ENCODE measurements at places on chromosomes 3 and 15.

DNA sequence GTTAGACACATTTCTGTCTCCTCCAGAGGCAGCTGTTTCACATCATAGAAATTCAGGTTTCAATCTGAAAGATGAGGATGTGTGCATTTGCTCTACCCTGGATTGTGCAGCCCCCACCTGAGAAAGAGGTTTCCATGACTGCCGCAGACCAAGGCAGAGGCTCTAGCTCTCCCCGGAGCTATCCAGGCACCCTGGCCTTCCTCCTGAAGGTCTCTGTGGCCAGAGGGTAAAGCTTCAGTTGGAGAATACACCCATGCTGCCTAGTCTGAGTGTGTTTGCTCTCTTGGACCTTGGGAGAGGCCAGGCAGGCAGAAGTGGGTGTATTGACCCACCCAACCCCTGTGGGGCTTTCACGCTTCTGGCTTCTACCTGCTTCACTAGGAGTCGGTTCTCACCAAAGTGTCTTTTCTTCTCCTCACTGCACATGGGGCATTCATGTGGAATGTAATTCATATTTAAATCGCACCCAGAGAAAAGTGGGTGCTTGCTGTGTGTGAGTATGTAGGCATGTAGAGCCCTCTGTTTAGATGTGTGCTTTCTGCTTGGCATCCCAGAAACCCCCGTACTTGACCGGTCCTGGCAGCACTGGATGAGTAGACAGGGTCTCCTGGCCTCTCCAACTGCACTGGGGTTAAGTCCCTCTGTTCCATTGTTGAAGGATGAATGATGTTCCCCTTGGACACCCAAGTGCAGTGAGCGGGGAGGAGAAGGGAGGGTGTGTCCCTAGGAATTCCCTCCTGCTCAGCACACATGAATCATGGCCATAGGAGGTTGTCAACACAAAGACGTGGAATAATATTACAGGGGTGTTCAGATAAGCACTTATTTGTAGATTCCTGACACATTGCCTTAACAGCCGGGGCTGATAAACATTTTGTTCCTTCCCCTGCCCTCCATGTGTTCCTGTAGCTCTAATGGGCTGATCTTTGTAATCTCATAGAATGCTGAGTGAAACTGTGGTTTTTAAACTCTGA, 20.3 kb upstream of the RAB6B start:
- DNase-seq, result no peak

DNA sequence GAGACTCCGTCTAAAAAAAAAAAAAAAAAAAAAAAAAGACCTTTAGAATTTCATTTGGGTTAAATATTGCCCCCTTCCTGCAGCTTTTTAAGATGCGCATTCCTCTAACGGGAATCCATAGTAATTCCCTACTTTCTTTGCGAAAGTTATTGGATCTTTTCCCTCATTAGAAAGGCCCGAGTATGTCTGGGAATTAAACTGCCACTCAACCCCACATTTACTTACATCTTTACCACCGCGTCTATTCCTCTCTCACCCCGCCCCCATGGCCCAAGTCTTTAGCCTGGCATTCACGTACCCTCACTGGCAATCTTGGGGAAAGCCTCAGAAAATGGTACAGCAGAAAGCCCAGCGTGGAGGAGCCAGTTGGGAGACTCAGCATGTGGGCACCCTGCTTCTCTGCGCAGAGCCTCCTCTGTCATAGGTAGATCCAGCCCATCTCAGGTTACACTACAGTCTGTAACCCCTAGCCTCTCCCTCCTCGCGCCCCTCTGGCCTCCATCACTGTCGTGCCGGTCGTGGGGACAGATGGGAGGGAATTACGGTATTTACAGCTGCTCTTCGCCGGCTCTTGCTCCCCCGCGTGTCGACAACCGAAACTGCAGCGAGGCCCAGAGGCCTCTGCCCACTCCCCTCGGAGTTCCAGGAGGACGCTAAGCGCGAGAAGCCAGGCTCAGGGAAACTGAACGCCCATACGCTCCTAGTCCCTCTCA, 6.4 kb upstream of the ANKDD1A start:
- no peak for DNase-seq

- DNase-seq, result no peak
Observed at GRCh38 chr3:4407941-4408340, 59.1 kb downstream of the SUMF1 start.

DNA sequence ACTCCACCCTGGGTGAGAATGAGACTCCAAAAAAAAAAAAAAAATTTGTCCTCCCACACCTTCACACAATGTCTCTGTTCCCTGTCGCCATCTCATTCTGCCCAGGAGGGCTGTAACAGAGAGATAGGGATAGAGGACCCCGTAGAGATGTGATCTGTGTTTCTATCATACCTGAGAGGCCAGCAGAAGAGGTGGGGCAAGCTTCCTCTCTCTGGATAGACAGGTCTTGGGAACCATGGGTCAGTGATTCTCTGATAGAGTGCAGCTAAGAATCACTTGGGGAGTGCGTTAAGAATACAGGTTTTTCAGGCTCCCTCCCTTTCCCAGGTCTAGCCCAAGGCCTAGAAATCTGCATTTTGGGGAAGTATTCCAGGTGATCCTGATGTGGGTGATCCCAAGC, 8.3 kb downstream of the CA12 start:
- no peak for DNase-seq

DNA sequence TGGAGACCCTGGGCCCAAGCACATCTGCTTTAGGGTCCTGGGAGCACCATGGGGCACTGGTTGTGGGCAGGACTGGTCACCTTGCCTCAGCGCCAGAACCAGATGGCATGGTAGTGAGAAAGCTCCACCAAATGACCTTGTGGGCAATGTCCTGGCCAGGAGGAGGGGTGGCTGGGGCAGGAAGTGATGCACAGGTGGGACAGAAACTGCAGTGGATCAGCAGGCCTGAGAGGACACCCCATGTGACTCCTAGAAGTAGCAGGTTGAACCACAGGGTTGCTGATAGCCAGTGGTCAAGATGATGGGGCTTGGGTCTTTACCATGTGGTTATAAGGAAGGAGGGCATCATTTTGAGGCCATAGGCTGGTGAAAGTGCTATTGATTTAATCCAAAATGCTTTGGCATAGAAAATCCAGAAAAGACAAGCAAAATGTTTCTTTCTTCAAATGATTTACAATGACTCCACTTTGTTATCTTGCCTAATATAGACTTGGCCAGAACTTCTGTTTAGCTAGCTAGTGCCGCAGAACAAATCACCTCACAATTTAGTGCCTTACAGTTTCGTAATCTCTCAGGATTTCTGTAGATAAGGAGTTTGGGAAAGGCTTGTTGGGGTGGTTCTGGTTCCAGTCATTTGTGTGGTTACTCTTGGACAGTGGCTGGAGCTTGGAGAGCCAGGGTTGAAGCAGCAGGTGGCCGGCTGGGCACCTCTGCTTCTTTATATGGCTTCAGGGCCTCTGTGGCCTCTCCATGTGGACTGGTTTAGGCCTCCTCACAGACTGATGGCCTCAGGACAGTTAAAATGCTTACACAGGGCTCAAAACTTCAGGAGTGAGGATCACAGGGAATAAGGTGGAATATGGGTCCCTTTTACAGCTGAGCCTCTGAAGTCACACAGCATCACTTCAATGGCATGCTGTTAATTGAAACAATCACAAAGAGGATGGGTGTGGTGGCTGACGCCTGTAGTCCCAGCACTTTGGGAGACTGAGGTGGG, 27.5 kb downstream of the TMEM158 start:
- DNase-seq, result no peak

DNA sequence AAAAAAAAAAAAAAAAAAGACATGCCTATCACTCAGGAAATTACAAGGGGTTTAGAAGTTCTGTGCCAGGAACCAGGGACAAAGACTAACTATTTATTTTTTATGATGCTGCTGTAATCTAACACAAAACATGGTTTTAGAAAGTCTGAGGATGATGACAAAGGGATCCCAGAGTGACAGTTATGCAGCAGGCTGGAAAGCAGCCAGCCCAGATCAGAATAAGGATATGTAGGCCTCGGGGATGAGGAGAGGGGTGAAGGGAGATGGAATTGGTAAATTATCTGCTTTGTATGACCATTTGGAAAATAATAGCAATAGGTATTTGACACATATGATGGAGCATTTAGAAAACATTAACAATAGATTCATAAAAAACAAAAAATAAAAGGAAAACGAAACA, 34.1 kb upstream of the NMD3 start:
- no peak for DNase-seq

- no peak for DNase-seq
Observed at GRCh38 chr15:86919581-86919980, 839.9 kb downstream of the AGBL1 start.

- DNase-seq, result peak; percentile 20
Observed at GRCh38 chr3:184694716-184695115, 17.1 kb downstream of the MAGEF1 start.

- no peak for DNase-seq
Observed at GRCh38 chr3:111545349-111545748, 3.4 kb downstream of the CD96 start.

GRCh38 chr3:51445544-51446280, 54.1 kb downstream of the DCAF1 start:
- DNase-seq, result no peak

GRCh38 chr15:60217161-60217560, 180.6 kb downstream of the ANXA2 start:
- DNase-seq, result no peak

DNA sequence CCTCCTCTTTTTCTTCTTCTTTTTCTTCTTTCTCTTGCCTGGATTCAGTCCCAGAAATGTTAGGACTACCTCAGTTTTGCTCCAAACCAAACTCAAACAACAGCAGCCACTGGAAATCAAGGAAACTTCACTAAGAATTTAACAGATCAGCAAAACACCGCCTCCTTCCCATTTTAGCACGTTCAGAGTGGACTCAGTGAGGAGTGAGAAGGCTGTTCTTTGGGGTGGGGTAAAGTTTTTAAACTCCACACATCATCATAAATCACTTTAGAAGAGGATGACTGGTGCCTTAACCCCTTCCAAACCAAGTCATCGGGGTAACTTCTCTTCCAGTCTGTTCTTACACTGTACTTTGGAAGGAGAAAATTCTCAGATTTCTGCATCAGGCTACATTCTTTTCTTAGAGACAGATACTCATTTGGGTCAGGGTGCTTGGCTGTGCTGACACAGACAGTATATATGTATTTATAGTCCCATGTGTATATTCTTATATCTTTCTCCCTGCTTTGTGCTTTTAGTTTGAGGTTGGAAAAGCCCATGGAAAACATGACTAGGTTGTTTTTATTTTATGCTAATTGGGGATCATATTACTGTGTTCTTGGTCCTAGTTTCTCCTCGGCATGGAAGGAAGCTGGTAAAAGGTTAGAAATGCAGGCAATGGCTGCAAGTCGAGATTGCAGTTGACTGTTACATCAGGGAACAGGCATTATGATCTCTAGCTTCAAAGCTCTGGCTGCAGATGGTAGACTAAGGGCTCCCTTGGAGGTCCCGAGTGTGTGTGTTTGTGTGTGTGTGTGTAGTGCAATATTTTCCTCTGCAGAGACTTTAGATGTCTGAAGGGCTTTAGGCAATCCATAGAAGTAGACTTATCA, at the start of gene CCDC80:
Gene CCDC80, minus strand, starts transcription at position 214 of the 872 bp plus-strand sequence. CDS start 1,238 bp downstream, outside the sequence.
- peak; percentile 99 for DNase-seq

DNA sequence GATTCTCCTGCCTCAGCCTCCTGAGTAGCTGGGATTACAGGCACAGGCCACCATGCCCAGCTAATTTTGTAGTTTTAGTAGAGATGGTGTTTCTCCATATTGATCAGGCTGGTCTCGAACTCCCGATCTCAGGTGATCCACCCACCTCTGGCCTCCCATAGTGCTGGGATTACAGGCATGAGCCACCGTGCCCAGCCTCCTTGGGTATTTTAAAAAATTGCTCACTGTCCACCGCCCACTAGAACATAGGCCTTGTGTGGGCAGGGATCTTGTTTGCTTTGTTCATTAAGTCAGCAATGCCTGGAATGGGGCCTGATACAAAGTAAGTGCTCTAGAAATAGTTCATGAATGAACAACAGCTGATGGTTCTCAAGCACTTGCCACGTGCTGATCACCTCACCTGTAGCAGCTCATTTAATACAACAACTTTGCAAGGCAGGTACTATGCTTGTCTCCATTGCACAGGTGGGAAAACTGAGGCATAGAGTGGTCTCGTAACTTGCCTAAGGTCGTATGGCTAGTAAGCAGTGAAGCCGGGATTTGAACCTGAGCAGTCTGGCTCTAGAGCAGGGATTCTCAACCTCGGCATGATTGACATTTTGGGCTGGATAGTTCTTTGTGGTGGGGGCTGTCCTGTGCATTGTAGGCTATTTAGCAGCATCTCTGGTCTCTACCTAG, 12.7 kb upstream of the CTSH start:
- DNase-seq, result no peak

- no peak for DNase-seq
Observed at GRCh38 chr3:44130249-44130648, 111.4 kb upstream of the TOPAZ1 start.

DNA sequence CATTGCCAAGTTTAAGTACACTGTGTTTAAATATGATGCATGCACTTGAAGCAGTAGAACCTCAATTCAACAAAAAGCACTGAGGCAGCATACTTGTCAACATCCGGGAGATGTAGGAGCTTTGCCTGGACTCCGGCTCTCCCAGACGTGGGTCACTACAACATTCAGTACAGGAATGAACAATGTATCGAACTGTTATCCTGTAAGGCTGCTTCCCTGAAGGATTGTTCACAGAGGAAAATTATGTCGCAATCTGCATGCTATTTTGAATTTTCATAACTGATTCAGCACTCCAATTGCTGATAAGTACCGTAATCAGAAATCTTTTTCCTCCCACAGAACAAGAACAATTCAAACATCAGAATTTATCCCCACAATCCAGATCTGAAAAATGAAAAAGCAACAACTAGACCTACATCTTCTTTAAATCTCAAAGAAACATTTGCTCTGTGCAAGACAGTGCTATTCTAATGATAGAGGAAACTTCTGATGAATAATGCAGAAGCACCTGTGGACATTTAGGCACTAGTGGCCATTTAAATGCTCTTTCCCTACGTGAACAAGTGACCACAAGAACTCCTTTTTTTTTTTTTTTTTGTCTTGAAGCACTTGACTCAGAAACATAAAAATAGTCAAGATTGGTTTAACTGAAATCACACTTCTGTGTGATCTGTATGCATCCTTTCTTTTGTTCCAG, 113.4 kb downstream of the PLCH1 start:
- no peak for DNase-seq

GRCh38 chr15:101841656-101842055, 29.7 kb downstream of the OR4F15 start:
- no peak for DNase-seq

DNA sequence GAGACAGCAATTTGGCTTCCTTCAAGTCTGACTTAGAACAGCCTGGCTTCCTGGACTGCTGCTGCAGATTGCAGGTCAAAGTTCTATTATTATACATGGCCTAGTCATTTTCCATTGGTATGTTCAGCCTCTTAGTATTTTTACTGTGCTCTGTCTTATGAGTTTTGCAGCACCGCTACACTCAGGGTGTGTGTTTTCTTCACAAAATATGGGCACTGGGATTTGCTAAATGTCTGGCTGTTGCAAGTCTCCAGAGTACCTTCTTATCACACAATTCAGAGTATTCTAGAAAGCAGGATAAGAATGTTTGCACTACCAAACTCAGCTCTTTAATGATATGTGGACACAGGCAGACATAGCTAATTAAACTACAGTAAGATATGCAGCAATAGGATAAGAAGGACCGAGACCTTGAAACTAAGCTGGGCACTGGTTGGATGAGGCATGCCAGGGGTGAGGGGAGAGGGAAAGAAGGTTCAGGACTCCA, 203.0 kb upstream of the PDZRN3 start:
- no peak for DNase-seq

GRCh38 chr3:180680097-180680430, 775 bp upstream of the CCDC39 start:
- peak; percentile 61 for DNase-seq

Data from HT1080 (cell line).